ENCODE measurements at places on chromosomes 11 and 22.

- DNase-seq = peak; percentile 22
These were observed 68.1 kb upstream of the BID start for GRCh38 chr22:17842386-17842785.

DNA sequence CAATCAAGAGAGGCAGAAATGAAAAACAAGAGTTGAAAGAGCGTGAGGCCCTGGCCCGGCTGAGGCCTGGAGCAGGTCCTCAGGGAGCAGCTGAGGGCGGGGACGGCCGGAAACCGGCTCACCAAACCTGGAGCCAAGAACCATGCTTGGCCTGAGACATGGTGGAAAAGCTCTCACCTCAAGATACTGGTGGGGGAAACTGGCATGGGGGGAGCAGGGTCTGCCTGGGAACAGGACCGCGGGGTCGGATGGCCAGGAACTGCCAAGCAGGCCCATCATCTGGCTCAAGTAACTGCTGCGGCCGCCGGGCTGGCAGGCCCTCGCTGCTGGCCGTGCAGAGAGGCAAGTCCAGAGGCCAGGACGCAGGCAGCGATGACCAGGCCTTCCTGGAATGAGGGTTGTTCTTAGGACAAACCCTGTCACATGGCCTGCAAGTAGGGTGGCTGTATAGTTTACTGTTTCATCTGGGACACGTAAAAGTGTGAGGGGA, 18.9 kb upstream of the WNT11 start:
- DNase-seq = no peak

DNA sequence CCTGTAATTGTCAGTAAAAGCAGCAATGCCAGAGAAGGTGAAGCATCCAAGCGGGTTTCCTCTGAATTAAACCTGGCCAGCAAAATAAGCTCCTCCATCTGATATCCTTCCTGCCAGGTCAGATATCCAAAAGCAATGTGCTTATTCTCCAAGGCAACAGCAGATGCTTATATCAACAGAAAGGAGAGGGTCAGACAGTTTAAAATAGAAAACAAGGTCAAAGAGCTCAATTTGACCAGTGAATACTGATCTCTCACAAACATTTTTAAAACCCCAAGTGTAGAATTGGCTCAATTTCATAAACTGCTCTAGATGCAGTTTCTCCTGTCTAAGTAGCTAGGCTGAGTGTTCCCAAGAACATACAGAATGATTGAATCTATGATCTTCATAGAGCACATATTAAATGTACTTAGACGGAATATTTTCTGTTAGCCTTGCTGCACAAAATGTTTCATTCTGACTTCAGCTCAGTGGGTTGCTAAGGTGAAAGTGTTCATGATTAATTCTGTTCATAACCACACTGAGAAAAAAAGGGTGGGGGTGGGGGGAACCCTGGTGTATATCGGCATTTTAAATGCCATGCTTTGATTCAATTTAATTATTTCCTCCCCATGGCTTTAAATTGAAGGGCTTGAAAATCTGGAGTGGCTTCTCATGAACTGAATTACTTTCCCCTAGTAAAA, 174.2 kb upstream of the ARHGAP20 start:
- DNase-seq = no peak

GRCh38 chr11:66607126-66607834, 9.2 kb upstream of the RBM14 start:
- DNase-seq = no peak

DNA sequence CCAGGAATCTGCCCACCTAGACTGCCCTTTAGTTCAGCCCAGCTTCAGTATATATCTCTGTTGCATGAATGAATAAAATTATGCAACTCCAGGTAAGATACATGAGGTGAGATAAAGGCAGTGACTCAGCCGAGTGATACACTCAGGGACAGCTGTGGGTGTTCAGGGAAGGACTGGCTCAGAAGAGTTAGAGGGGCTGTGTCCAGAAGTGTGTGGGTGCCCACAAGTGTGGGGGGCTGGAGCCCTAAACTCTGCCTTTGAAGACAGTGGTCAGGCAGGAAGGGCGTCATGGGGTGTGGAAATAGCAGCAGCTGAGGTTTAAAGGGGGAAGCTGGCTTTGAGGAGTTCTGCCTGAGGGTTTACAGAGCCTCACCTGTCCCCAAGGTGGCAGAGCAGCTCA, 8.3 kb downstream of the FTH1 start:
- DNase-seq = no peak

GRCh38 chr11:77126156-77126775, 1.8 kb upstream of the MYO7A start:
- no peak for DNase-seq

DNA sequence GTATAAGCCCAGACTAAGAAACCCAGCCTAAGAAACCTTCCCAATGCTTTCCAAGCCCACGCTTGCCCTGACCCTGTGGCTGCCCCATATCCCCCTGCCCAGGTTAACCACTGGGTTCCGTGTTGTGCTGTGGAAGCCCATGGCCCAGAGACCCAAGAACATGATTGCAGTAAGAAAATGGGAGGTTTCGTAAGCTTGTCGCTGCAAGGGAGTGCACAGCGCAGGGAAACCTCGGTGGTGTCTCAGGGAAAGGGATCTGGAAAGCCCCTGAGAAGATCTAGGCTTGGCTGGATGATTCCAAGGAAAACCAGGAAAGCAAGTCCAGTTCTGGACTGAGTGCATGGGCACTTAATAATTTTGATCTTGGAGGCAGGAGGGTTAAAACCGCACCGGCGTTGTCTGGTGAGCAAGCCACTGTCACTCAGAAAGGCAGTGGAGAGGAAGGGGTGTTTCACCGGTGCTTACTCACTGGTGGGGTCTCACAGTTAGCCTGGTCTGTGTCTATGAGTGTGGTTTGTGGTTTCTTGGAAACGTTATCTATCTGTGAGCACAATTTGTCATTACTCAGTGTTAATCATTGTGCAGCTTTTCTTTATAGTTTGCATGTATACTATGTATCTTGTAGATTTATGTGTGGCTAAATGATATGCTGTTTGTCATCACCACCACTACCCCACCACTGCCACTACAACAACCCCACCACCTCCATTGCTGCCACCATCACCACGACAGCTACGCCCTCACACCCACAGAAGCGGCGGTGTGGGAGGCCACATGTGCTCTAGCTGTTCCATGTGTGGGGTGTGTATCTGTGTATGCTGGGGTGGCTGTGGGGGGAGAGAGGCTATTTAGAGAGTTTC, 53.3 kb upstream of the PRDM11 start:
- no peak for DNase-seq

GRCh38 chr11:122339436-122340060, 223.5 kb upstream of the BLID start:
- no peak for DNase-seq

DNA sequence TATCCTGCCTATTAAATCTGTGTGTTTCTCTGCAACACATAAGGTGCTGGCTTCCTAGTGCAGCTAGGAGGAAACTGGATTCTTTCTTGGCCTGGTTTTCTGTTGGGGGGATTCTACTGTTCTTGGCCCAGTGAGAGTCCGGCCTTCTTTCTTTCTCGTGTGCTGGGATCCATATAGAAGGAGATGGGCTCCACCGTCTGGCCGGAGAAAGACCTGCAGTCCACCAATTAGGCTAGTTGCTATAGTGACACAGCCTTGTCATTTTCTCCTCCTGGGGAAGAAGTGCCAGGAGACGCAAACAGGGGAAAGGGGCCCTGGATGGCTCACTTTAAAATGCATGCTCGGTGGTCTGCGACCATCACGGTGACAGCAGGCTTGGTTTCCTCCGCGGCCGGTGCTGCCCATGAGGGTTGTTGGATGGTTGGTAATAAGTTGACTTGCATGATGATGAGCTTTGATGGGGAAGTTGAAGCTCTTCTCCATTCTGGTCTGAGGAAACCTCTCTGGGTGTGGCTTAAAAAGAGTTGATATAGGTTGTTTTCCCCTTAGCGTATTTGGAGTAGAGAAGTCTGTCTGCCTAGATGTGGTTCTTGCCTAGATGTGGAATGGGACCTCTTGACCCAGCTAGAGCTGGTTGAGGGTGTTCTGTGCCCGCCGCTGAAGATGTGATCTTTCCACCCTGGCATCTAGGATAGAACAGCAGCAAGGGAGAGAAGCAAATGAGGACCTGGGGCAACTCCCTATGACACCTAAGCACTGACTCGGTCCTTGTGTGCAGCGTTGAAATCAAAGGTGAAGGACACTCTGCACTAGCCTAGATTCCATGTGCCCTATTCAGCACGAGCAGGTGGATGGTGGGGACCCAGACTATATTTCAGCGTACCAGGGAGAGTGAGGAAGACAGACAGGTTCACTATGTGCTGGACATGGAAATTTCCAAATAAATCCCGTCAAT, 1335.0 kb downstream of the BRD1 start:
- DNase-seq = peak; percentile 55

DNA sequence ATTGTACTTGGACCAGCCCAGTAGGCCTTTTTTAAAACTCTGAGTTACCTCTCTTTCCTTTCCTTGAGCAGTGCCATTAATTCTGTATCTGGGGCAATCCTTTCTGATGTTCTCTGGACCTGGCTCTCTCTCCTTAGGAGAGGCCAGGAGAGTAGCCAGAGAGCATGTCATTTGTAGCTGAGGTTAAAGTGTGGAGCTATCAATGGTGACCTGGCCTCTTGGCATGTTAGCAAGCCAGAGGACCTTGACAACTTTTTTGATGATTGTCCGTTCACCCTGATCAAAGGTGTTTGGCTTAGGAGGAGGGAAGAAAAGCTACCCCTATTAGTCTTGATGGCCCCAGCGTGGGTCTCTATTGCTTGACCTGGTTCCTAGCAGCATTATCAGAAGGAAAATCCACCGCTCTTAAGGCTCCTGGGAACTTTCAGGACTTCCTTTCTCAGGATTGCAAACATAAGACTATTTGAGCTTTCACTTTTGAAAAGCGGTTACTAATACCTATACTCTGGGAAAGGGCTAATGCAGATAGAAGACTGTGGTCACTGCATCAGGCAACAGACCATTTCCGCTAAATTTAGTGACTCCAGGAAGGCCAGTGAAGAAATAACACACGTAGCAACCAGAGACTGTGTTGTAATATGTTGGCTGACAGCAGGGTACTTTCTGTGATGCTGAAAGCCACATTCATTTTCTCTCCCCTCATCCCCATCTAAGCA, 18.2 kb downstream of the LIMK2 start:
- no peak for DNase-seq

GRCh38 chr11:77188633-77189491, 60.8 kb downstream of the MYO7A start:
- DNase-seq = peak; percentile 80

- peak; percentile 64 for DNase-seq
These were observed 6.7 kb upstream of the AP1B1 start for GRCh38 chr22:29394931-29395581.

GRCh38 chr11:44267750-44268613, 42.0 kb downstream of the ALX4 start:
- DNase-seq = no peak

GRCh38 chr11:12668166-12668565, 6.1 kb upstream of the TEAD1 start:
- no peak for DNase-seq

GRCh38 chr11:77311701-77312100, 10.2 kb upstream of the GDPD4 start:
- no peak for DNase-seq

DNA sequence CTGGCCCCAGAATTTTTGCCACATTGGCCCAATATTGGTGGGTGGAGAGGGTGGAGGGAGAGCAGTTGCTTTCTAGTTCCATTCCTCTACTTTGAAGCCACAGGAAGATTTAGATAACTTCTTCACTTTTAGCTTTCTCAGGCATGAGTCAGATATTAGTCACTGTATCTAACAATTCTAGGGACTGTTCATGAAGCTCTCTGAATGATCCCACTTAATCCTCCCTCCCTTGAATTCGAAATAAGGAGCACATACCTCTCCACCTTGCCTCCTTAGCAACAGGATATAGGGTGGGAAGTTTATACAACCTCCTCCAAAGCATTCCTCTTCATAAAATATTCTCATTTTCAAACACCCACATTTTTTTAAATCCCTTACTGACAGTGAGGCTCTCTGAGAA, 13.5 kb downstream of the FSHB start:
- no peak for DNase-seq

DNA sequence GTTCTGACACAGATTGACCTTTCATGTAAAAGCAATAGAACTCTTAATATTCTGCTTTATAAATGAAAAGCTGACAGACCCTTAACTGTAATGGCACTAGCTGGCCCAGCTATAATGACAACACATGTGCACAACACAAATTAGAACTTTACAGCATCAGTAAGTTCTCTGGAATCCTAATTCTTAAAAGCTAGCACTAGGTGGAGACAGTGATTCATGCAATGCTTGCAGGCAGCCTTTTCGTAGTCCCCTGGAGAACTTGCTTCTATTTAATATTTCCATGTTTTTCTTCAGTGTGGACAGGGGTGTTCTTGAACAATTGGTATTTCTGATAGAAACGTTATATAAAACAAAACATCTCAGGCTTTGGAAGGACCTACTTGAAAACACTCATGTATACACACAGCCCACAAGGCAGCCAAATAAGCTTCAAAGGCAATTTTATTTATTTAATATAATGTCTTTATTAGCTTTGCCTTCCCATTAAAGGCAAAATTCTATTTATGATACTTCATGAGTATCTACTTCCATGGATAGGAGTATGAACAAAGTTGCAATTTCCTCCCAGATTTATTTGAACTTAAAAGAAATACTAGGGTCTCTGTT, 374.3 kb upstream of the MPPED2 start:
- no peak for DNase-seq

DNA sequence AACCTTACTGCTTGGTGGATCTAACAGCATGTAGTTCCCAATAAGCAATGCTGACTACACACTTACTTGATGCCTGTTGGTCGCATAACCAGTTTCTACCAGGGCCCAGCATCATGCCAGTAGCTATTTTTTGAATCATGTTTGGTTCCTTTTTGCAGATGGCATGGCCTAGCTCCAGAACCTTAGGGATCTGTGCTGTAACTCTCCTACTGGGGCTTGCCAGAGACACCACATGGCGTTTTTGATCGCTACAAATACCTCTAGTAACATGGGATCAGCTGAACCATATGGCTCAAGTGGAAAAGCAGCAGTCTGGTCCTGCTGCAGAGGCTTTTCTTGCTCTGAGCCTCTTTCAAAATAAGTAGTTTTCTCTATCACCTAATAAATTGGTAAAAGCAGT, 654.6 kb upstream of the API5 start:
- DNase-seq = no peak

DNA sequence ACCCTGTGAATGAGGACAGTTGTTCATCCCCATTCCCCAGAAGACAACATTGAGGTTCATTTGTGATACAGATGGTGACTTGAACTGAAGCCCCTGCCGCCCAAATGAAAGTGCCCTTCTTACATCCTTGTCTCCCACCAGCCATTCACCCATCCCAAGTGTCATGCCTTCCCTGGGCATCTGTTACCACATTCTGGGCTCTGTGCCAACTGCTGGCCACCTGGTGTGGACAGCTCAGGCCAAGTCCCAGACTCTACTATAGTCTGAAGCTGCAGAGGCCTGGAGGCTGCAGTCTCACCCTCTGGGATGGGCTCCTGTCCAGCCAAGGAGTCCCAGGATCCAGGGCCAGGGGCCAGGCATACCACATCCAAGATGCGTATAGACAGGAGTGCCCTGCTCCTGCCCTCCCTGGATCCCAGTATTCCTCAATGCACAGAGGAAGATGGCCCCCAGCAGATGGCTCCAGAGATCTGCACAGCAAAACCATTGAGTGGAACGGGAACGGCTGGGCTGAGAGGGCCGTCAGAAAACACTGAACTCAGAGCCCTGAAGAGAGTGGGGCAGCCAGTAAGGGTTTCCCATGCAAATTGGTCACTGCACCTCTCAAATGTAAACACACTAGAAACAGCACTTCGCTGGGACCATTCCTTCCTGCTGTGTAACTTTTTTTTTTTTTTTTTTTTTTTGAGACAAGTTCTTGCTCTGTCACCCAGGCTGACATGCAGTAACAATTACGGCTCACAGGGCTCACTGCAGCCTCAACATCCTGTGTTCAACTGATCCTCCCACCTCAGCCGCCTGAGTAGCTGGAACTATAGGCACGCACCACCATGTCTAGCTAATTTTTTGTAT, 22.8 kb downstream of the ARRB1 start:
- DNase-seq = peak; percentile 89

GRCh38 chr22:43421046-43421665, 9.3 kb downstream of the MPPED1 start:
- no peak for DNase-seq

All from NCI-H2029 (cell line).